ENCODE measurements at places on chromosomes 1 and 21.

- no peak overlapping the region for H3K27ac ChIP-seq
- H3K4me1 ChIP-seq = peaks cover 9% of the 10 kb centered on the region
- peak; percentile 44 for DNase-seq
- H3K4me3 ChIP-seq = no peak overlapping the region
- H3K27me3 ChIP-seq = no peaks in the 10 kb centered on the region
Measured at GRCh38 chr21:25487046-25487594, 120.2 kb downstream of the MRPL39 start.

GRCh38 chr1:101235216-101235695 lies 1.6 kb upstream of the S1PR1 start:
- peak overlapping the region; percentile 97 for H3K4me3 ChIP-seq
- H3K4me1 ChIP-seq = peaks cover 29% of the 10 kb centered on the region
- H3K36me3 ChIP-seq = no peaks in the 10 kb centered on the region
- H3K27me3 ChIP-seq = no peaks in the 10 kb centered on the region
- DNase-seq = no peak

- no peaks in the 10 kb centered on the region for H3K27me3 ChIP-seq
- DNase-seq = no peak
- H3K27ac ChIP-seq = no peak overlapping the region
- H3K36me3 ChIP-seq = no peaks in the 10 kb centered on the region
- H3K4me1 ChIP-seq = no peaks in the 10 kb centered on the region
Measured at GRCh38 chr1:14511796-14512585, 86.5 kb upstream of the KAZN start.

DNA sequence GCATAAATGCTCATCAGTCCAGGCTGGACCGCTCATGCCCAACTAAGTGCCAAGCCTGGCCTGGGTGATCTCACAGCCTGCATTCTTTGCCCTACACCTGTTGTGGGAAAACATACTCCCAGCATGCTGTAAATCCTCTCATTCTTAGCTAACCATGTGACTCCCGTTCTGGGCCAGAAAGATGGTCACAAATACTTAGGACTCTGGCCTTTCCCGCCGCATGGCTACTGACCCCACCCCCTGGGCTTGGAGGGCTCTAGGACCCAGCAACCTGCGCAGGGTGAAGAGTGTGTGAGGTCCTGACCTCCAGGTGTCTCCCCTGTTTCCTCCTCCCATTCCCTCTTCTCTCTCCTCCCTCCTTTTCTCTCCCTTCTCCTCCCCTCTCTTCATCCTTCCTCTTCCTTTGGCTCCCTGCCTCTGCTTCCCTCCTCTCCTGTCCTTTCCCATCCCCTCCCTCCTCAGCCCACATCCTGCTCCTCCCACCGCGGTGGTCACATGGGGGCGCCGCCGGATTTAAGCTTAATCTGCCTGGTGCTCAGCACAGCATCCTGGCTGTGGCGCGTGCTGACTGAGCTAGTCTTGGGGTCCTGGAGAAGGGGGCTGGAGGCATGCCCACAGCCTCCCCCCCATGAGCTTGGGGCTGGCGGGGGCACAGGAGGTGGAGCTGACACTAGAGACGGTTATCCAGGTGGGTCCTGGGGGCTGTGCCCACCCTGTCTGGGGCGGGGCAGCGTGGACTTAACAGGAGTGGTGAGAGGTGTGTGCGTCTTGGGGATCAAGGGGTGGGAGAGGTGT lies at the start of gene CROCC:
CROCC (plus strand) TSS at position 541 of the 795 bp plus-strand sequence; CDS start at position 629, 88 bp downstream.
- no peaks in the 10 kb centered on the region for H3K27me3 ChIP-seq
- H3K4me3 ChIP-seq = peak within 1 kb of the TSS; percentile 4
- DNase-seq = no peak
- no peaks in the 10 kb centered on the region for H3K36me3 ChIP-seq
- H3K4me1 ChIP-seq = peaks cover 11% of the 10 kb centered on the region
- H3K27ac ChIP-seq = peak within 1 kb of the TSS; percentile 16

GRCh38 chr1:166379447-166379846 lies 212.6 kb upstream of the FAM78B start:
- DNase-seq = no peak
- no peaks in the 10 kb centered on the region for H3K4me1 ChIP-seq
- H3K36me3 ChIP-seq = no peaks in the 10 kb centered on the region
- no peak overlapping the region for H3K4me3 ChIP-seq

DNA sequence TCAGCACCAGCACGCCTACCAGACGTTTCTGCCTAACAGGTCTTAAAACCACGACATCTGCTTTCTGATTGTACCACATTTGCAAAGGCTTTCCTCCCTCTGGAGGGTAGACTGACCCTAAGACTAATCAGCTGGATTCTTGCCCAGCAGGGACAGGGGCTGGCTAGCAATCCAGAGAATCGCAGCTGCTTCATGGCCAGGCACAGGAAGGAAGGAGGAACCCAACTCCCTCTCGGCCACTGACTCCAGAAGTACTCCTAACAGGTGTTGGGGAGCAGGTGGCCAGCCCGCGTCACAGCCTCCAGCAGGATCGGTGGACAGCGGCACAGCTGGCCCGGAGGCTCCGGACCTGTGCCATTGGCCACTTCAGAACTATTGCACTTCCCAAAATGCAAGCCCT lies 180.8 kb downstream of the NPHP4 start:
- no peaks in the 10 kb centered on the region for H3K36me3 ChIP-seq
- no peak overlapping the region for H3K27ac ChIP-seq
- no peak for DNase-seq
- peaks cover 2% of the 10 kb centered on the region for H3K27me3 ChIP-seq
- H3K4me1 ChIP-seq = no peaks in the 10 kb centered on the region

GRCh38 chr1:113027449-113027848 lies 45.5 kb upstream of the LRIG2 start:
- no peaks in the 10 kb centered on the region for H3K27me3 ChIP-seq
- H3K4me1 ChIP-seq = no peaks in the 10 kb centered on the region
- H3K36me3 ChIP-seq = no peaks in the 10 kb centered on the region
- H3K27ac ChIP-seq = no peak overlapping the region
- no peak for DNase-seq

GRCh38 chr1:13462682-13463081 lies 51.1 kb downstream of the LRRC38 start:
- no peaks in the 10 kb centered on the region for H3K4me1 ChIP-seq
- no peak overlapping the region for H3K27ac ChIP-seq
- H3K27me3 ChIP-seq = no peaks in the 10 kb centered on the region
- no peak overlapping the region for H3K4me3 ChIP-seq

GRCh38 chr1:171769754-171770153 lies 11.7 kb upstream of the METTL13 start:
- no peaks in the 10 kb centered on the region for H3K36me3 ChIP-seq
- H3K27me3 ChIP-seq = no peaks in the 10 kb centered on the region
- H3K4me1 ChIP-seq = no peaks in the 10 kb centered on the region
- H3K27ac ChIP-seq = no peak overlapping the region
- no peak for DNase-seq
